ENCODE measurements at places on chromosomes 5 and 9.

- no peak for DNase-seq
Measured at GRCh38 chr9:125932746-125933455, 185.7 kb downstream of the PBX3 start.

DNA sequence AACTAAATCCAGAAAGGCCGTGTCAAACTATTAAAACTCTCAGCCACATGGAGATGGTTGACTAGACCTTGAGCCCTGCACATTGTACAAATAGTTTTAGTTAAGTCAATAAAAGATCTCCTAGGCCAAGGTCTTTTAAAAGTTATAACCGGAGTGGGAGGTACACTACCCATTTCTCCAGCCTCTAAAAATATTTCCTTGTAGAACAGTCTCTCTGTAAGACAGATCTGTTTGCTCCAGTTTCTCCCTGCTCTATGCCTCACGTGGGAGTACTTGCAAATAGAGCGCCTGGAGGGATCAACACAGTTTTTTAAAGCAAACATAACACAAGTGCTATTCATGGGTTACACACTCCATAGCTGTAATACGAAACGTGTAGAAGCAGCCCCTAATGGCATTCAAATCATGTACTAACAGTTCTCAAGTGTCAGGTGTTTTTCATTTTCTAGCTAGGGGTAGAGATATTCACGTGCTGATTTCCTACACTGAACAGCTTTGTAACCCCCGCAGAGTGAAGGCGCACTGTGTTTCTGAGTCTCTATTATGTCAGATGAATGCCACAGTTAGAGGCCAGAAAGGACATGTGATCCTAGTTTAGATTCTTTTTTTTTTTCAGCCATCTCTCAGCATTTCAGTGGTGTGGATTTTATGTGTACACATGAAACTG lies 703.4 kb upstream of the GRAMD2B start:
- DNase-seq, result peak; percentile 29

- DNase-seq, result no peak
Measured at GRCh38 chr5:76125346-76125745, 42.2 kb downstream of the SV2C start.

DNA sequence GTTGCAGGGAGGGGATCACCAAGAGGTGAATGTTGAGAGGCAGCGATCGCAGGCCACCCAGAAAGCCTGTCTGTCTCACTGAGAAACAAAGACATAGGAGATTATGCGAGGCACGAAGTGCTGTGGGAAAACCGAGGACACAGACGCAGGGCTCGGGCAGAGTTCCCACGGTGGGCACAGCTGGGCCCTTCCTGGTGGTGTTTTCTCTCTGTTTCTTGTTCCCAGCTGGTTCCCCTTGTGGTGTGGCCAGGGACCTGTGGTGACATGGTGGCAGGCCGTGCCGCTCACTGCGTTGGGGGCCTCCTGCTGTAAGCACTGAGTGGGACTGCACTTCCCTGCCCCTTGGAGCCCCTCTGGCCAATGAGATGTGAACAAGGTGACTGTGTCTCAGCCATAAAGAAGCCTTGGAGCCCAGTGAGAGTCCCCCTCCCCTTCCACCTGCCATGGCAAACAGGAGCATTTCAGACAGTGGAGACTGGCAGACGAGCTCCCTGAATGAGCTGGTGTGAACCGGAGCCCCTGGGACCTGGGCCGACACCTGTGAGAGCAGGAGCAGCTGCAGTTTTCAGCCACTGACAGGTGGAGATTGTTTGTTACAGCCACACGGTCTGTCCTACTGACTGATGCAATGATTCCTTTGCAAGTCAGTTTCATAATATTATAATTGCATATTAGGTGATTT lies 13.2 kb upstream of the IRX4 start:
- DNase-seq, result no peak

- no peak for DNase-seq
Measured at GRCh38 chr9:97136421-97136820, 97.5 kb upstream of the CTSV start.

DNA sequence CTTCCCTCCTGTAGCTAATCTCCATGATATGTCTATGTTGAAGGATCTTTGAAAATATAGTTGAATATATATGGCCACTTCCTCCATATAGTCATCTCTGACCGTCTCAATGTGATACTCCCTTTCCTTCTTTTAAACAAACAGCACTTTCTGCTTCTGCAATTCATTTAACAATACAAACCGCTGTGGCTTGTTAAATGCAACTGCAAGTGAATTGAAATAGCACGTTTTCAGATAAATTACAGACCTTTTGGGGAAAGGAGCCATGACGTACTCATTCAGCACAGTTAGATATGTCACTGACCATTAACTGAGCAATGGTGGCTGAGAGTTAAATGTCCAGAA lies 82.5 kb downstream of the FBXO38 start:
- no peak for DNase-seq

DNA sequence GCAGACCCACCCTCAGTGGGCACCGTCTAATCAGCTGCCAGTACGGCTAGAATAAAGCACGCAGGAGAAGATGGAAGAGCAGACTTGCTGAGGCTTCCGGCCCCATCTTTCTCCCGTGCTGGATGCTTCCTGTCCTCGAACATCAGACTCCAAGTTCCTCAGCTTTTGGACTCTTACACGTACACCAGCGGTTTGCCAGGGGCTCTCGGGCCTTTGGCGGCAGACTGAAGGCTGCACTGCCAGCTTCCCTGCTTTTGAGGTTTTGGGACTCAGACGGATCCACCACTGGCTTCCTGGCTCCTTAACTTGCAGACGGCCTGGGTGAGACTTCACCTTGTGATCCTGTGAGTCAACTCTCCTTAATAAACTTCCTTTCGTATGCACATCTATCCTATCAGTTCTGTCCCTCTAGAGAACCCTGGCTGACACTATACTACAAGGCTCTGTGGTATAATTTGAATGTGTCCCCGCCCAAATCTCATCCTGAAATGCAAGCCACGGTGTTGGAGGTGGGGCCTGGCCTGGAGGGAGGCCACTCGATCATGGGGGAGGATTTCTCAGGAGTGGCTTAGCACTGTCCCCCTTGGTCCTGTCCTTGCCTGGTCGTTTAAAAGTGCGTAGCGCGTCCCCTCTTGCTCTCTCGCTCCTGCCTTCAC lies 31.1 kb upstream of the NRARP start:
- DNase-seq, result no peak

- DNase-seq, result peak; percentile 77
Measured at GRCh38 chr5:138032028-138032571, 779 bp downstream of the FAM13B start.

DNA sequence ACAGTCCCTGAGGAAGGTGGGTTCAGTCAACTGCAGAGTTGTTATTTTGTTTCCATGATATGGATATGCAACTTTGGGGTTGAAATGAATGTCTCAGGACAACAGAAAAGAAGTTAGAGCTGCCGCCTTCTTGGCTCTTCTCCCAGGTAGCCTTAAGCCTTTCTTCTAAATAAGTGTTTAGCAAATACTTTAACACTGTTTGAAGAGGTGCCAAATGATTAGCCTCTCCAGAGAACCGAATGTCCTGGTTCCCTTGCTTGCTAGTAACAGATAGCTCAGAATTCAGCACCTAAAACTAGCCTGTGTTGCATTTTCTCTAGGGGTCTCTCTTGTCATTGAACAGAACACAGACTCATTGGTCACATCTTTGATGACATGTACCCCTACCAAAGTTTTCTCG lies 127.7 kb upstream of the PIK3R1 start:
- no peak for DNase-seq

GRCh38 chr5:177966839-177967166 lies 29.2 kb downstream of the PROP1 start:
- DNase-seq, result no peak

DNA sequence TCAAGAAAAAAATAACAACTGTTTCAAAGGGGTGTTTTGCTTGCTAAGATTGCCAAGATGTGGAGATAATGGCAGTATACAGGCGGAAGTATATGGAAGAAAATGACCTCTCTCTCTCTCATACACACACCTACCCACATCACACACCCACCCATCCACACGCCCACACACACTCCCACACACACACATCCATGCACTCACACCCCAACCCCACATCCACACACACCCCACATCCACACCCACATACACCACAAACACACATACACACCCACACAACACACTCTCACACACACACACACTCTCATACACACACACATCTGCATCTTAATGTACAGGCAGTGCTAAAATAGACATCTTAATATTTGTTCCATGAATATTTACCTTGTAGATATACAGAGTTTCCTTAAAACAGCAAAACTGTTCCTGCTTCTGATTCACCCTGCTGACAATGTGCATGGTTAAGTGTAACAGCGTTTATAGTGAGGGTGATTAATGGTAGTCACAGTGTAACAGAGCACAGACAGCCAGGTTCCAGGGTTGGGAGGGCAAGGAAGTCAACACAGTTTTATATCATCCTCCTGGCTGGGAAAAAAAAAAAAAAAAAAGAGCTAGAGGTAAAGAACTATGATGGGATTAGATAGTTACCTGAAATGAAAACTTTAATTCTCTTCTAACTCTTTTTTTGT lies 8.3 kb downstream of the BHMT2 start:
- no peak for DNase-seq

DNA sequence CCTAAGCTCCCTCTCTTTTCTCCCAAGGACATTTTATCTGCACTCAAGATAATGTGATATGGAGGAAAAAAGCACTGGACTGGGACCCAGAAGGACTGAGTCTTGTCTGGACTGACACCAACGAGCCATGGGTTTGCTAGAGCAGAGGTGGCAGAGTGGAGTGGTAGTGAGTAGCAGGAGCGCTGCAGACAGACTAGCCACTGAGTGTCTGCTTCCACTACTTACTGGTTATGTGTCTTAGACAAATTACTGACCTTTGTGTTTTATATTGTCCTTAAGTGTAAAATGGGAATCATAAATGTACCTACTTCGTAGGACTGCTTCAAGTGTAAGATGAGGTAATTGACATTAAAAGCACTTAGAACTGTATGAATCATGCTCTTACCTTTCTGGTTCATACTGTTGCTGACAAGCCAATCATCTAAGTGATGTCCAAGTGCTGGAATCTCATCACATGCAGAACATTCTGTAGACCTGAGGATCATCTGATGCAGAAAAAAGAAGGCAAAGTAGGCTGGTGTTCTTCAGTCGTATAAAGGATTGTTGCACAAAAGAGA lies 12.5 kb upstream of the PRLR start:
- DNase-seq, result no peak

- DNase-seq, result no peak
Measured at GRCh38 chr5:60504342-60504741, 195.6 kb downstream of the DEPDC1B start.

GRCh38 chr9:88691811-88692210 lies 156.8 kb downstream of the NXNL2 start:
- no peak for DNase-seq

GRCh38 chr5:138543730-138544104 lies 681 bp upstream of the ETF1 start:
- DNase-seq, result peak; percentile 64

- peak; percentile 25 for DNase-seq
Measured at GRCh38 chr9:84839541-84839940, 170.0 kb downstream of the NTRK2 start.

GRCh38 chr9:134344068-134344799 lies 18.0 kb downstream of the RXRA start:
- peak; percentile 74 for DNase-seq

GRCh38 chr9:108105885-108106284 lies 616.3 kb upstream of the KLF4 start:
- DNase-seq, result peak; percentile 35

- no peak for DNase-seq
Measured at GRCh38 chr5:143680672-143681259, 131.2 kb upstream of the HMHB1 start.

GRCh38 chr9:86868616-86869015 lies 78.7 kb downstream of the GAS1 start:
- no peak for DNase-seq

GRCh38 chr5:115962239-115962564 lies at the start of gene LVRN:
Gene LVRN, plus strand, starts transcription at chr5:115962475. Its CDS starts 143 bp downstream, at chr5:115962618.
- DNase-seq, result peak; percentile 20

DNA sequence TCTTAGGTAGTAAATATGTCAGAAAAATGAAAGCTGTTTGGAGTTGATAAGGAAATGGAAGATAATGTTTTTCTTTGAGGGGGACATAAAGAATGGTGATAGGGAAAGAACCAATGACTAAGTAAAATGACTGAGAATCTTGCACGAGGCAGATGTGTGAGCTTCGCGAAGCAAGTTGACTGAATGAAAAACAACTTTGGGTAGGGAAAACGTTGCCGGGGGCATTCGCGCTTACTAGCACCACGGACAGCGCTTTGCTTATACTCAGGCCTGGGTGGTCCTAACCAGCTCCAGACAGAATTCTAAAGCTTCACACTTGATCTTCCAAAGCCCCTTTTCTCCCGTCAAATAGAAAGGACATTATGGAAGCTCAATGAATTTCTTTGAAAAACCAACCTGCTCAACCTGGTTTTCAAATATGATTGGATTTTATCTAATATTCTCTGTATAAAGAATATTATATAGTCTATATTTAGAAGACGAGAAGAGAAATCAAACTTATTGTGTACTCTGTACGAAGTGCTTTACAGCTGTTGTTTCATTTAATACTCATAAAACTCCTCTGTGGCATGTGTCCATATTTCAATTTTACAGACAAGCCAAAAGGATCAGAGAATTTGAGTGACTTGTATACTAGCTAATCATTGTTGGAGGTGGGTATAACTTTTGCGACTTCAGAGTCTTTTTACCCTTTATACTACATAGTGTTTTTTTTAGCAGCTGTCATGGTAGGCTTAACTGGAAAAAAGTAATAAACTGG lies 1.9 kb upstream of the CDKN2B start:
- DNase-seq, result peak; percentile 70

GRCh38 chr9:130323051-130323745 lies 57.6 kb downstream of the HMCN2 start:
- no peak for DNase-seq

- DNase-seq, result peak; percentile 78
Measured at GRCh38 chr5:38258319-38259061, at the start of gene EGFLAM. Gene EGFLAM, plus strand, starts transcription at chr5:38258559. Its CDS starts 196 bp downstream, at chr5:38258755.

DNA sequence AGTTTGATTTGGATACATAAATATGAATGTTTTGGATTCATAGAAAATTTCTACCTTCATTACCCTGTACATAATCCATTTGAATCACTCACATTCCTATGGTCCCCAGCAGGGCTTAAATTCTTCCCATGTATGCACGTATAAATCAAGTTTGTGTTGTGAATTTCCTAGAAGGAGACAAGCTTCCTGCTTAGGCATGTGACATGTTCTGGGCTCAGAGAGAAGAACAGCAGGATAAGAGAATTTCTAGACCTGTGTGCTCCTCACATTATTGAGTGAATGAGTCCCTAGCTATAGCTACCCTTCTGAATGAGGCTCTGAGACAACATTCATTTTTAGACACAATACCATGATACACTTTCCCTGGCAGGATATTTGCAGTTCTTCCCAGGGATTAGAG lies 229.1 kb downstream of the YTHDC2 start:
- no peak for DNase-seq

- DNase-seq, result no peak
Measured at GRCh38 chr5:119757276-119757675, 127.9 kb downstream of the FAM170A start.

- no peak for DNase-seq
Measured at GRCh38 chr5:129853588-129853987, 50.7 kb upstream of the CHSY3 start.

DNA sequence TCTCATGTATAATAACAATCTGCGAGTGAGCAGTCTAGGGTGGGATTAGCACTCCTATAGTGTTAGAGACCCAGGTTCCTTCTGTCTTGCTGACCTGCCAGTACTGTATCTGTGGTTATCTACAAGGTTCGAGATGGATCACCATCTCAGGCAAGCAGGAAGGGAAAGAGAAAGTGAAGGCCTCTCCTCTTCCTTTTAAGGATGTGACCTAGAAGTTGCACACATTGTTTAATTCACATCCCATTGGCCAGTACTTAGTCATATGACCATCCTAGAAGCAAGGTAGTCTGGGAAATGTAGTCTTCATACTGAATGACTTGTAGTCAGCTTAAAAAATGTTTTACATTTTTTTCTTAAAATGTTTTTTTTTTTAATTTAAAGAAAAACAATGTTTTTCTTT lies 168.6 kb downstream of the CARTPT start:
- DNase-seq, result peak; percentile 68
